ENCODE measurements at places on chromosomes 13 and 19. TPM values are rescaled to one million over a fixed set of nuclear protein-coding genes. Genes with fewer than 3 reads are reported as not detected.

DNA sequence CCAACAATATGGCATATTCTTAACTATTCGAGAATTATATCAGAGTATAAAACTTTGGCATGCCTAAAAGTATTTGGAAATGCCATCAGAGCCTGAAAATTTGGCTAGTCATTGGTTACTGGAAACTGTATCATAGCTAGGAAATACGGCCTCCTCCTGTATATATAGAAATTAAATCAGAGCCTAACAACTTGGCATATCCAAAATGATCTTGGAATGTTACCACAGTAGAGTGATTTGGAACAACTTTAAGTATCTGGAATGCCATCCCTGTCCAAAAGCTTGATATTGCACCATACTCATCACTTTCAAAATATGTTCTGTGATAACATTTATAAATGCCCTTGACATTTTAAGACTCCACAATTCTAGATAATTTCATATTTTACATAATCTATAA, 335.8 kb downstream of the SLITRK1 start:
- DNase-seq, result no peak

DNA sequence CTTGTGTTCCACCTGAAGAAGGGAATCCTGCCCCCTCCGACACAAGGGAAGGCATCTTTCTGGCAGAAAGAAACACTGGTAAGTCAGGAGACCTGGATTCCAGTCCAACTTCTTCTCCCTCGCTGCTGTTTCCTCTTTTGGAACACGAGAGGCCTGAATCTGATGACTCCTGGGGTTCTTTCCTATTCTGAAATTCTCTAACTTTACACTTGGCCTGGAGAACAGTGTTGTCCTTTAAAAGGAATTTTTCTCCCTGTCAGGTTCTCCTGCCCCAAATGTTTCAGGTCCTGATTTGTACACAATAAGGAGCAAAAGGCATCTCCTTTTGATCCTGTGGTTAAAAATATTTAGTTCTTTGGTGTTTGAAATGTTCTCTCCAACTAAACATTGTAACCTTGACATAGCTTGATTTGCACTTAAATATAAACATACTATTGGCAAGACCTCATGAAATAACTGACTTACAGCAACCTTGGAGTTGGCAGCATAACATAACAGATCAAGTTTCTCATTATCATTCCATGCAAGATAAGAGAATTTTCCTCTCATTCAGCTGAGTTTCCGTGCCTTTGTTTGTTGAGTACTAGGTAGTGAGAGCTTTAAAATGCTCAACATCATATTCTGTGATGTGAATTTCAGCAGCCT, 244.8 kb downstream of the COG6 start:
- peak; percentile 13 for DNase-seq

- DNase-seq, result no peak
Measured at GRCh38 chr13:61913183-61913582, 497.5 kb upstream of the PCDH20 start.

DNA sequence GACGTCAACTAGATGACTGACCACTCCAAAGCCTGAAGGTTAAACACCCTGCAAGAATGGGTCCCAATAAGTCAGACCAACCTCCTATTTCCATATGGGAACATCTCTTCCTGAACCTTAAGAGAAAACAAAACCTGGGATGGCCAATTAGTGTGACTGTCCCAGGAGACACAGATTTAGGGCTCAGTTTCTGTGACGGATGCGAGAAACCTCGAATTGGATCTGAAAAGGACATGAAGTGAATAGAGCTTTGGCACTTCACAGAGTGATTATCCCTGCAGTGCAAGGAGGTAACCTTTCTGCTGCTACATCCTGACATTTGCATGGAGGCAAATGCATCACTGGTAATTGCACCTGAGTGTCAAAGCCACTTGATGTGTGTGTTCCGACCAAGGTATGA, 442.2 kb upstream of the KLF12 start:
- no peak for DNase-seq

Gene APOC1
- 26.9 TPM for polyA plus RNA-seq

DNA sequence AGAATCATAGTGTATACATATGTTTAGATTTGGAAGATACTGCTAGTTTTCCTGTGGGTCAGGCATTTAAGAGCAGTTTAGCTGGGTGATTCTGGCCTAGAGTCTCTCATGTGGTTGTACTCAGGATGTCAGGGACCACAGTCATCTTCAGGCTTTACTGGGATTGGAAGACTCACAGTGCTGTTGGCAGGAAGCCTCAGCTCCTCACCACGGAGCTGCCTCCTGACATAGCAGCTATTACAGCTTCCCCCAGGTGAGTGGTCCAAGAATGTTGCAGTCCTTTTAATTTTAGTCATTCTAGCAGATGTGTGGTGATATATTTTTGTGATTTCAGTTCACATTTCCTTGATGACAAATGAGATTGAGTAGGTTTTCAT, 16.9 kb upstream of the GPR18 start:
- no peak for DNase-seq

Gene GAS6
- polyA plus RNA-seq, result 327 TPM

GRCh38 chr19:49165865-49166301, 8.3 kb downstream of the TRPM4 start:
- DNase-seq, result no peak

- no peak for DNase-seq
Measured at GRCh38 chr13:36057041-36057440, 74.1 kb downstream of the DCLK1 start.

GRCh38 chr19:47465957-47466356, 5.7 kb downstream of the SLC8A2 start:
- DNase-seq, result no peak

DNA sequence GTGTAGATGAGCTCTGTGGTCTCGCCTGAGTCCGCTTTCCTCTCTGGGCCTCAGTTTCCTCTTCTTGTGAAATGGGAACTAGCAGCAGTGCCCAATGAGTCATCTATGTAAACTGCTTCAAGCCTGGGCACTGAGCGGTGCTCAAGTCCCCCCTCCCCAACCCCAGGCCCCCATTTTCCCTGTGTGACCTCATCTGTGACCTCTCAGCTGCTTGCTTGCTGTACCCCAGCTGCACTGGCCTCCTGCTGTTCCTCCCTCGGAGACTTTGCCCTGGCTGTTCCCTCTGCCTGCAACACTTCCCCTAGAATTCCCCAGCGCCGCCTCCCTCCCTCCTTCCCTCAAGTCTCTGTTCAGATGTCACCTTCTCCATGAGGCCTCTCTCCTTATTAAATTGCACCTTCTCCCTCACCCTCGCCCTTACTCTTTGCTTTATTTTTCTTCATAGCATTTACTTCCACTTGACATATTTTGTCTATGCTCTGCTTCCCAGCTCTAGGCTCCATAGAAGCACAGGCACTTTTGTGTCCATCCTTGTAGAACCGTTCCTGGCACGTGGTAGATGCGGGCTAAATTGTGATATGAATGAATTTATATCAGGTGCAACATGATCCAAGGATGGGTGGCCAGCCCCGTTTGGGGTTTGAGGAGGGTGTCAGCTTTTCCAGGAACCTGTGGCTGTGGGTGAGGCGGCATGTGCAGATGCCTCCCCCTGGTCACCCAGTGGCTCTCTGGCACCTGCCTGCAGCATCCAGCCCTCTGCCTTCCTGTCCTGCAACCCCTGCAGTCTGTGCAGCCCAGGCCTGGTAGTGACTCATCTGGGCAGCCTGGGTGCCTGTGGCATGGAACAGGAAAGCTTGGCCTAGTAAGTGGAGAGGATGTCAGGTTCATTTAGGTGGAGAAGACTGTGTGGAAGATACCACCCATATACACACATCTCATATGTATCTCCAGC, 26.3 kb downstream of the SIPA1L3 start:
- DNase-seq, result no peak

Gene TTC9B
- 0.13 TPM for polyA plus RNA-seq

- no peak for DNase-seq
Measured at GRCh38 chr13:19766591-19766990, 16.2 kb downstream of the PSPC1 start.

GRCh38 chr19:32896516-32897214, 27.1 kb upstream of the SLC7A9 start:
- DNase-seq, result no peak

DNA sequence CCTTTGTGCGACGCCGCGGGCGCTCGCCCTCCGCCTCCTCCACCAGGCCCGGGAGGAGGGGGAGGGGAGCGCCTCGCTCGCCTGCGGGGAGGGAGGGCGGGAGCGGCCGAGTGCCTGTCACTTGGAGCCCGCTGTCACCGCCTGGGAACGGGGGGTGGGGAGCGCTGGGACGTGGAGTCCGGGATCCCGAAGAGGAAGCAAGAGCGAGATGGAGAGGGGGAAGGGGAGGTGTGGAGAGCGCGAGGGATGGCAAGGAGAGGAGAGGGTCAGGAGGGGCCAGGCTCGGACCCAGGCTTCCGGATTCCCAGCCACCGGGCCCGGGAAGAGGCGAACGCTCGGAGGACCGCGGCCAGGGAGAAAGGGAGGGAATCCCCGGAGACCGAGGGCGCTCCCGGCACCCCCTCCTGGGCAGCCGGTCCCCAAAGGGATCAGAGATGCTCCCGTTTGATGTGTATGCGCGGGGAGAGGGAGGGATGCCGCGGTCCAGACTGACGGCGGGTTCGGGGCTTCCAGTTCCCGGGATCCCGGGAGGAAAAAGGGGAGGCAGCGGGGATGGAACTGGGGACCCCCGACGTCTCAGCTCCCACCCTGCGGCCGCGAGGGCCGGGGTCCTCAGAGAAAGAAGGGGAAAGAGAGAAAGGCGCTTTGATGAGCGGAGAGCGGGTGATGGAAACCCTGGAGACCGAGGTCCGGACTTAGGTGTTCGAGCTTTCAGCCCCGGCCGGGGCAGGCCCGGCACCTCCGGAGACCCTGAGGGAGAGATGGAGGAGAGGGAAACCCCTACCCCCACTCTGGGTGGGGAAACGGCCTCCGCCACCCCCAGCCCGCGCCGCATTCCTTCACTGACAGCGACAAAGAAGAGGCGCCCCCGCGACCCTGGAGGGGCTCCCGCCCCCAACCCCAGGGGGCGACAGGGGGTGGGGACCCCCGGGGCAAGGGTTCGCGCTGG, 4.7 kb upstream of the DPF1 start:
- no peak for DNase-seq

DNA sequence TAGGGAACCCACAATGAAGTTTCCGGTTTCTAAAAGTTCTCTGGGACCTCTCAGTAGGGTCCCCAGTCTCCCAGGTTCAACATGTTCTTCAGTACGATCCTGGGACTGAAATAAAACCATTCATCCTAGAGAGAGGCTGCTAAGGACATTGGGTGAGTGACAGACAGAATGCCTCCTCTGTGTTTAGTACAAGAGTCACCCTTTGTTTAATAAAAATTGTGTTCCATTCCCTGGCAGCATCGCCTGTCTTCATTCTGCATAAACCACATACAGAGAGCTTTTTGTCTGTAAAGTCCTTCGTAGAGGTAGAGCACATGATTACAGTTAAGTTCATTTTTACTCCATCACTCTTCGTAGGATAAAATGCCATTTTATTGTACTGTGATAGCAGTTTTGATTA, 95.3 kb upstream of the GPR12 start:
- DNase-seq, result no peak

GRCh38 chr13:76799696-76800095, 86.5 kb downstream of the KCTD12 start:
- DNase-seq, result no peak

All from urinary bladder (tissue), 4 donors.